ENCODE measurements at places on chromosomes 2 and 18.
A peak's percentile ranks its signal among the peaks of the same experiment; 100 is the strongest.

GRCh38 chr18:9619545-9619944 is 5.2 kb upstream of the PPP4R1 start:
- no peak for DNase-seq

DNA sequence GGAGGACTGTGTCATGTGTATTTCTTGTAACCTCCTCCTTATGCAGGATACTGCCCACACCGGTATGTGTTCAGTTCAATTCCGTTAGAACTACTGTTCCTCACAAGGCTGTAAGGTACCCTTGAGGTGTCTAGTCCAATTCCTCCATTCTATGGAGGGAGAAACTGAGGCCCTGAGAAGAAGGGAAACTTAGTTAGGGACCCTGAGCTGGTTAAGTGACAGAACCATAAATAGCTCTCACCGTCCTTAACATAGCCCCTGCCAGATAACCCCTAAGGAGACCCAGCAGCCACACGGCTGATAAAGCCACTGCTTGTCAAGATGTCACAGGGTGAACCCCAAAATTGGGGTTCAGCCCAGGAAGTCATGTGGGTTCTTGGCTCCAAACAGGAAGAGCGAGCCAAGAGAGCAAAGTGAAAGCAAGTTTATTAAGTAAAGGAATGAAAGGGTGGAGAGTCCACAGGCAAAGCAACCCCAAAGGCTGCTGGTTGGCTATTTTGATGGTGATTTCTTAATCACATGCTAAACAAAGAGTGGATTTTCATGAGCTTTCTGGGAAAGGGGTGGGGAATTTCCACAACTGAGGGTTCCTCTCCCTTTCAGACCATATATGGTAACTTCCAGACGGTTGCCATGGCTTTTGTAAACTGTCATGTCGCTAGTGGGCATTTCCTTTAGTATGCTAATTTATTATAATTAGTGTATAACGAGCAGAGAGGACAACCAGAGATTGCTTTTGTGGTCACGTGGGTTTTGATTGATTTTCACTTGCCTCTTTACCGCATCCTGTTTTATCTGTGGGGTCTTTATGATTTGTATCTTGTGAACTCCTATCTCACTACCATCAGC is 83.4 kb upstream of the RTN4 start:
- DNase-seq, result no peak

DNA sequence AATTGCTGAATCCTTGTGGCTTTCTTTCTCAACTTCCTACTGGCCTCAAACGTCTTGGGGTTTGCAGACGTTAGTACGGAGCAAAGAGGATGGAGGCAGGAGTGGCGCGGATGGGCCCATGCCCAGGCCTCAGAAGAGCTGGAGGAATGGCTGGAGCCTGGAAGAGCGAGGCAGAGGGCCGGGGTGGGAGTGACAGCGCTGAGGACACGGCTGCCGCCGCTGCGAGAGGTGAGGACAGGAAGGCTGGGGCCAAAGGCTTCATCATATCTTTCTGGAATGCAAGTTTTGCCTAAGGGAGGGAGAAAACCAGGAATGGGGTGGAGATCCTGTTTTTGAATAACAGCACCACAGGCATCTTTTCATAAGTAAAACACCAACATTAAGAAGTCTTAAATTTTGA is 178.5 kb upstream of the SESTD1 start:
- DNase-seq, result peak; percentile 83

DNA sequence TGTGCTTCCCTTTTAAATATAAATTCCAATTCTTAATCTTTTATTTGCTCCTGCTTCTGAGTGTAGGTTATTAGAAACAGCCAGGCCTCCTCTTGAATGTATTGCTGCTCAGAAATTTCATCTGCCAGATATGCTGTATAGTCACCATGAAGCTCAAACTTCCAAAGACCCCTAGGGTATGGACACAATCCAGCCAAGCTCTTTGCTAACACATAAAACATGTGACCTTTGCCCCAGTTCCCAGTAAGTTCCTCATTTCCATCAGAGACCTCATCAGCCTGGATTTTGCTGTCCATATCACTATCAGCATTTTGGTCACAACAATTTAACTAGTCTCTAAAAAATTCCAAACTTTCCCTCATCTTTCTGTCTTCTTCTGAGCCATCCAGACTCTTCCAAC is 75.2 kb downstream of the MAP2 start:
- DNase-seq, result no peak

DNA sequence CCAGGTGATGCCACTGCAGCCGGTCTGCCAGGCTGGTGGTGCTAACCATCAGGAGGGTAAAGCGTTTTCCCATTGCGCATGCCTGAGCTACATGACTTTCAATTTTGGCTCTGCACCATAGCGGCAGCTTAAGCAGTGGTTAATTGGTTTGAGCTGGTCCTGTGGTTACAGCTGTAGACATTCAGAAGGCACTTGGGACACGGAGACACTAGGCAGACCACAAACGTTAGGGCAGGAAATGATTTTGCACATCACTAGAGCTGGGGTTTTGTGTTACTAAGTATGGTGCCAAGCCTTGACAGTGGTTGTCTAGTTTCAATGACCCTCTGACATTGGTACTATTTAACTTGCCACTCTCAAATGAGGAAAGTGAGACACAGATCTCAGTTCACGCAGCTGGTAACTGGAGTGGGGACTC is 28.9 kb upstream of the CNOT11 start:
- no peak for DNase-seq

DNA sequence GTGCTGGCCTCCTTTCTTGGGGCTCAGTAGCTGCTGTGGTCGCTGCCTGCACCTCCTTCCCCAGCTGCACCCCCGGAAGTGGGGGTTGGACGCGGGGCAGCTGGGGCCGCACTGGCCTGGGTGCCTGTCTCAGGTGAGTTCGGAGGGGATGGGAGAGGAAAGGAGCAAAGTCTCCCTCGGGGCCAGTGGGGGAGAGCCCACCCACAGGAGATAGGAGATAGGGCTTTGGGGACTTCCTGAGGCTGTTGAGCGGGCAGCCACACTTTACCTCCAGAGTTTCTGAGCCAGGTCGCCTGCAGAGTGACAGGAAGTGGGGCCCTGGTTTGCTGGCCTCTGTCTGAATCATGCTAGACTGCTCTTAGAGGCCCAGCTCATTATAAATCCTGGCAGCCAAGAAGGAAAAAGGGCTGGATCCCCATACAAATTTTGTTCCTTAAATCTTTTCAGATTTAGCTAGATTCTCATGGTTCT is 8.1 kb downstream of the MBP start:
- DNase-seq, result peak; percentile 72

DNA sequence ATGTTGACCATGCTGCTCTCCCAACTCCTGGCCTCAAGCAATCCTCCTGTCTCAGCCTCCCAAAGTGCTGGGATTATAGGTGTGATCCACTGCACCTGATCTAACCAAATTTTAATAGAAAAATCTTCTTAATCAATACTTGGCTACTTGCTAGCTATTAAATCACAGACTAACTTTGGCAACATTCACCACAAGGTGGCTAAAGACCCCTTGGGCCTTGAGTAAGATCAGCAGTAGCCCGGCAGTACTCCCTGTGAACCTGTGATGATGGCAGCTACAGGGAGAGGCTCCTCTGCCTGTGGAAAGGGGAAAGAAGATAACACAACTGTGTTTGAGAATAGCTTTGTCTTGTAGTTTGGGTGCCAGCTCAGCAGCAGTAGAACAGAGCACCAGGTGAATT is 102.9 kb downstream of the SLC39A10 start:
- DNase-seq, result no peak

Data from islet precursor cell (in vitro differentiated cells).